ENCODE measurements at places on chromosomes 3 and 15.

- DNase-seq = no peak
Measured at GRCh38 chr15:52224211-52224610, 33.0 kb upstream of the GNB5 start.

- DNase-seq = peak; percentile 78
Measured at GRCh38 chr3:114827495-114827894, 319.6 kb downstream of the ZBTB20 start.

DNA sequence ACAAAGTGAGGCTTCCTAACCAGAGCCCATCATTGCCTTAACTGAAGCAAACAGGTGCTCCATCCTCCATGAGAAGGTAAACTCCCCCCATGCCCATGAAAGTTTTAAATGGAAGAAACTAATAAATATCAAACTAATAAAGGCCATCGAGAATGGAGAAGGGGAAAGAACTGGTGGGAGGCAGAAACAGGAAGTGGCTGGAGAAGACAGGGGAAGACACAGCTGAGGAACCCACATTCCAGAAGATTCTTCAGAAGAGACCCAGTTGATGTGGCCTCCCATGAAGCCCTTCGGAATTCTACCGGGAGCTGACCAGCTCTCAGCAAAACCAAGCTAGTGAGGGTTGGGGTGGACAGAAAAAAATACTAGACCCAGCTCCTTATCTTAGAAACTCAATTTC, 41.6 kb downstream of the SH3BP5 start:
- DNase-seq = no peak

DNA sequence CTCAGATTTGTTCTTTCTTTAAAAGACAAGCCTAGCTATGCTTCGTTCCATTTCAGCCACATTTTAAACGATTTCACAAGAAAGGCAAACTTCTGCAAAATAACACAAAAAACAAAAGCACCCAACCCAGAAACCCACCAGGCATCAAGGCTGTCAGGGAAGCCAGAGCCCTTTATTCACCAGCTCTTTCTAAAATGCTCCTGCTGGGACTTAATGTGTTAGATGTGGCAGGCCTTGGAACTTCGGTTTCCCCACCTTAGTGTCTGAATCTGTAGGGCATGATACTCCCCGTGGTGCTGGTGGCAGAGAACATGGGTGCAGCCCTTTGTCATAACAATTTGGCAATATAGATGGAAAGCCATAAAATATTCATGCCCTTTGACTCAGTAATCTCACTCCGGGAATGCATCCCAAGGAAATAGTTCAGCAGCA, 56.8 kb upstream of the LCTL start:
- DNase-seq = no peak

DNA sequence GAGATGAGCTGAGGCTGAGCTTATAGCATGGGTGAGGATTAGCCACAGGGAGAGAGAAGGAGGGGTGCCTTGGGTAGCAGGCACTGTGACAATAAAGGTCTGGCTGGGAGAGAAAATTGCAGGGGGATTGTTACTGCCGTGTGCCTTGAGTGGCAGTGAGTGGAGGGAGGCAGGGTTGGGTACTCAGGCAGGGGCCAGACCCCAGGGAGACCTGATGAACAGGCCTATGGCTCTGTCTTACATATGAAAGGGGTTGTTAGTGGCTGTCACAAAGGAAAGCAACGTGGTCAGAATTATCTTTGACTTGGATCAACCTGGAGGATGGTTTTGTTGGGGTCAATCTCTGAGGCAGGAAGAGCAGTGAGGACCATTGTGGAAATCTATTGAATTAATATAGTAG, 84.5 kb downstream of the LRTM1 start:
- no peak for DNase-seq

Data from NCI-H1092 treated with DMSO at 0.1 percent for 48 hours (cell line).